Upper lobe of left lung (tissue), 6 donors: ENCODE measurements at places on chromosomes 2 and 18. TPM values are rescaled to one million over a fixed set of nuclear protein-coding genes. Genes with fewer than 3 reads are reported as not detected.

The ASB18 gene
- total RNA-seq = not detected

The TNS1 gene
- total RNA-seq = 325 TPM

The CEP68 gene
- total RNA-seq = 24.1 TPM

The SESTD1 gene
- 95.3 TPM for total RNA-seq

The GNLY gene
- total RNA-seq = 16.4 TPM

The GKN2 gene
- total RNA-seq = 10.5 TPM

The SALL3 gene
- total RNA-seq = not detected

DNA sequence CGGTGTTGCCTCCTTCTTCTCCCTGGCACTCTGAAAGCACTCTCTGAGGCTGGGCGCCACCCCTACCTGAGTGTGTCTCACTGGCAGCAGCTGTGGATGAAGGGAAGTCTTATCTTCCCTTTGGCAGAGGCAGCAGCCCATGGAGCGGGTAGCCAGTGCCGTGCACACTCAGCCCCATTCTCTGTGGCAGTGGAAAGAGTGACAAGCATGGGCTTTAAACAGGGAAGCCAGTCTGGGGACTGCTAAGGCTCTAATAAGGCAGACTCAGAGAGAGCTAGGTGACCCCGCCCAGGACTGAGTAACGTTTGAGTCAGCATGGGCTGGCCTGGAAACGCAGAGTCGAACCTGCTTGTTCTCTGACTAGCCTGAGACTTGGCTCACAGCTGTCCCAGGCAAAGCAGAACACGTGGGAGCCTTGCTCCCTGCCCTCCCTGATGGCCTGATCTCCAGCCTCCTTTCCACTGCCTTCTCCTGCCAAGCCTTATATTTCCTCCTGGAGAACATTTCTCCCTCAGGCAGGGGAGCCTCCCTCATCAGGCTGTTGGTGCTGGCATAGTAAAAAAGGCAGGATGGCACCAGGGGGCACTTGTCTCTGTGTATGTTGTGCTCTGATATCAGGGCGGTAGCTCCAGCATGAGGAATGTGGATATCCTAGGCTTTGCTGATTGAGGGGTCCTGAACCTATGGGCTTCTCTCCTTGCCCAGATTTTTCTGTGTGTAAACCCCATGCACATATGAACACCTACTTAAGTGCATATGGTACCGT lies 93.9 kb upstream of the LGALSL start:
- no peaks in the 10 kb centered on the region for H3K27me3 ChIP-seq
- H3K27ac ChIP-seq = peak overlapping the region; percentile 40
- no peak overlapping the region for H3K4me3 ChIP-seq
- H3K4me1 ChIP-seq = peaks cover 11% of the 10 kb centered on the region
- DNase-seq = peak; percentile 82

DNA sequence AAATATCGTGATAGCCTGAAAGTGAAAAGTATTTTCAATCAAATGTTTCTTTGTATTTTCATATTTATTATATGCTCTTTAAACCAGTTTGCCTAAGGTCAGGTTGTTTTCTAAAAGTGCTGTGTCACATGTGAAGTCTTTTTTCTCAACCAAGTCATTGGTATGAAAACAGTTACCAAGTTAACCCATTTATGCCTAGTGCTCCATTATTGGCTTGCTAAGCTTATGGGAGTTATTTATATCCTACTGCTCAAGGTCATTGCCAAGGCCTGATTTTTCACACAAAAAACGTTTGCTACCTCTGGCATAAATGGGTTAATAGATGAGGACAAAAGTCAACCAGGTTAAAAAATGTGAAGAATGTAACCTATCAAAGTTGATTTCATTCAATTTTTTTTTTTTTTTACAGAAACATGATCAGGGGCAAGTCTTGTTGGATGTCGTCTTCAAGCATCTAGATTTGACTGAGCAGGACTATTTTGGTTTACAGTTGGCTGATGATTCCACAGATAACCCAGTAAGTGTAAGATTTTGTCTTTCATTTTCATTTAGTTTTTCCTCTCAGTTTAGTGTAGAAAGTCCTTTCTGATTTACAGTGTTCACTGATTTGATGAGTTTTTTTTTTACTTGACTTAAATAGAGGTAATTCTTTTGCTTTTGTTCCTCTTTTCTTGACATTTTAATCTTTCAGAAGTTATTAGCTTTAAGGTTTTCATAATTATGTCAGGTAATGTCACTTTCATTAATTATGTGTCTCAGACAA lies 102.6 kb downstream of the PTPN4 start:
- no peak for DNase-seq
- no peaks in the 10 kb centered on the region for H3K36me3 ChIP-seq
- H3K4me1 ChIP-seq = no peaks in the 10 kb centered on the region
- H3K4me3 ChIP-seq = no peak overlapping the region
- H3K27me3 ChIP-seq = no peaks in the 10 kb centered on the region

DNA sequence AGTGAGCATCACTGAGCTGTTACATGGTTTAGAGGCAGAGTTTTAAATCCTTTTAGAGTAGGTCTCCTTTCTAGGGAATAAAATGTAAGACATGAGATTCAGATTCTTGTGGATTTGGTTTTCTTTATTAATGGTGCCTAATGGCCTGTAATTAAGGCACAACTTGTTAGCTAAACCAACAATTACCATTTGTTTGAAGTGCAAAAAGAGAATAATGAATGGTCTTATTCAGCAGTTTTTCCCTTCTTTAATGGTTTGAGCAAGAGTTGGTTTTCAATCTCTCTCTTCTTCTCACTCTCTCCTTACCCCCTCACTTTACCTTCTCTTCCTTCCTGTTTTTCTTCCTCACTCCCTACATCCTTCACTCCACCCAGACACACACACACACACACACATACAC lies 312.2 kb upstream of the TRIB2 start:
- H3K4me3 ChIP-seq = no peak overlapping the region
- no peaks in the 10 kb centered on the region for H3K36me3 ChIP-seq
- no peak overlapping the region for H3K27ac ChIP-seq
- H3K4me1 ChIP-seq = no peaks in the 10 kb centered on the region
- DNase-seq = no peak

DNA sequence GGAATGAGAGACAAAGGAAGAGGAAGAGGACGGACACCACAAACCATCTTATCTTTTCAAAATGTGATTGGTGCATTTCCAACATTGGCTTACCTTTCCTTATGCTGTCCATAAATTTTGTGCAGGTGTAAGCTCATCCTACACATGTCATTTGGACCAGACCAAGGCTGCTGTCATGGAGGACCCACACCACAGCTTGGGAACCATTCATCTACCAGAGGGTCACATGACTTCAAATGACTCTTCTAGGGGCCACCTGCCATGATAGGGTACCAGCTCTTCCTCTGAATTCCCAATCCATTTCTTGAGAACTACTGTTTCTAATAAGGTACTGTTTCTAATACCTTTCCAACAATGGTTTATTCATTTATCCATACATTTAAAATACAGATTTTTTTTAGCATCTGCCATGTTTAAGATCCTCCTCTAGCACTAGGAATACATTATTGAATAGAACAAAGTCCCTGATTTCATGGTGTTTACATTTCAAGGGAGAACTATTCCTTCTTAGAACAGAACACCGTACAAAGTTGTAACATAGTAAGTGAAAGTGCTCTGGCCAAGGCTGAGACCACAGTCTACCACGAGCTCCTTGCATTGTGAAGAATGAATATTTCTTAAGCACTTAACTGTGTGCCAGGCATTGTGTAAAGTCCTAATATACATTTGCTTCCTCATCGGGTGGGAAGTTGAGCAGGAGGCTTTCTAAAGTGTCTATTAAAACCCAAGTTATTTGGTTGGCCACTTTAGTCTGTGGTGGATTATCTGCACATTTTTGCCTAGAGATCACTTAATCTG lies 246.1 kb upstream of the FN1 start:
- no peak for DNase-seq
- no peaks in the 10 kb centered on the region for H3K27me3 ChIP-seq
- H3K4me3 ChIP-seq = no peak overlapping the region
- H3K36me3 ChIP-seq = no peaks in the 10 kb centered on the region
- peaks cover 14% of the 10 kb centered on the region for H3K4me1 ChIP-seq

DNA sequence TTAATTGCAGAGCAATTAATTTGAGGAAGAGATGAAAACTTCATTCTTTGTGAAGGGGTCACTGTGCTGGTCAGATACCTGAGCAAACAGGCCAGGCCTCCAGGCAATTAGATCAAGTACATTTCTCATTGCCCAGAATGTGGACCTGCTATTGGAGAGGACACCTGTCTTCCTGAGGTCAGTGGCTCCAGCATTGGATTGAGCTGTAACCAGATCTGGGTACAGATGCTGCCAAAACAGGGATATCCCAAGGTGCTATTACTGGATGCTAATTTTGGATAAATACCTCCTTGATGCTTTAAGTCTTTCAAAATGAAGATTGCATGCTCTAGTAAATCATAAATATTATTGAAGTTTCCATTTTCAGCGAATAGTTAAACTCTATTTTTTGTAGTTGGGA lies 131.5 kb downstream of the FAM161A start:
- no peaks in the 10 kb centered on the region for H3K27me3 ChIP-seq
- H3K36me3 ChIP-seq = no peaks in the 10 kb centered on the region
- no peak for DNase-seq
- H3K4me3 ChIP-seq = no peak overlapping the region

GRCh38 chr18:27599202-27599829 lies 414.2 kb upstream of the CHST9 start:
- H3K27ac ChIP-seq = no peak overlapping the region
- no peak overlapping the region for H3K4me3 ChIP-seq
- no peaks in the 10 kb centered on the region for H3K4me1 ChIP-seq

GRCh38 chr2:113342650-113343049 lies 63.9 kb upstream of the PAX8 start:
- H3K27me3 ChIP-seq = no peaks in the 10 kb centered on the region
- H3K4me1 ChIP-seq = no peaks in the 10 kb centered on the region
- H3K4me3 ChIP-seq = no peak overlapping the region
- no peaks in the 10 kb centered on the region for H3K36me3 ChIP-seq
- DNase-seq = peak; percentile 49

DNA sequence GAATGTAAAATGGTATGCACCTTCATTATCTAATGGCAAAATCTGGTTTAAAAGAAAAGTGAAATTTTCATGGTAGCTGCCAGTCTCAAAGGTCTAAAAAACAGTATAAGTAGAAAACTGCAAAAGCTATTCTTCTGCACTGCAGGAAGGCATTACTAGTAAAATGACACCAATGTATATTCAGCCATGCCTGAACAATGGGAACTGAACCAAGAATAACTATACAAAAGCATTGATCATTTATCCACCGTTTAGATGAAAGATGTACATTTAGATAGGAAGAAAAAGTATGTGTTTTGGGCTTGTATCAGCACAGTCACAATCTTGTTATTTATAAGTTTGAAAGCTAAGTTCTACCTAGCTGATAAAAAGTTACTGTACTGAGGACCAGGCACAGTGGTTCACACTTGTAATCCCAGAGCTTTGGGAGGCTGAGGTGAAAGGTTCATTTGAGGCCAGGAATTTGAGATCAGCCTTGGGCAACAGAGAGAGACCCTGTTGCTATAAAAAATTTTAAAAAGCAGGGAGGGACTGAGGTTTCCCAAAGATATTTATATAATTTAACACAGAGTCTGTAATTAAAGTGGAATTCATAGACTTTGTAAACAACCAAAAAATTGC lies 163.1 kb upstream of the WDSUB1 start:
- no peak for DNase-seq
- no peak overlapping the region for H3K4me3 ChIP-seq
- no peaks in the 10 kb centered on the region for H3K4me1 ChIP-seq
- H3K27ac ChIP-seq = no peak overlapping the region
- peaks cover 31% of the 10 kb centered on the region for H3K36me3 ChIP-seq

DNA sequence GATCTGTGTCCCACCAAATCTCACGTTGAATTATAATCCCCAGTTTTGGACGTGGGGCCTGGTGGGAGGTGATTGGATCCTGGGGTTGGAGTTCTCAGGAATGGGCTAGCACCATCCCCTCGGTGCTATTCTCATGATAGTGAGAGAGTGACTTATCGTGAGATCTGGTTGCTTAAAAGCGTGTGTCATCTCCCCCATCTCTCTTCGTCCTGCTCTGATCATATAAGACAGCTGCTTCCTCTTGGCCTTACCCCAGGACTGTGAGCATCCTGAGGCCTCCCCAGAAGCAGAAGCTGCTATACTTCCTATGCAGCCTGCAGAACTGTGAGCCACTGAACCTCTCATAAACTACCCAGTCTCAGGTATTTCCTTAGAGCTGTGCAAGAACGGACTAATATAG lies 163.7 kb upstream of the NDUFV2 start:
- no peak overlapping the region for H3K4me3 ChIP-seq
- no peaks in the 10 kb centered on the region for H3K36me3 ChIP-seq
- no peak for DNase-seq
- no peaks in the 10 kb centered on the region for H3K27me3 ChIP-seq
- no peak overlapping the region for H3K27ac ChIP-seq
